ENCODE measurements at places on chromosomes 1 and 21. TPM values are rescaled to one million over a fixed set of nuclear protein-coding genes. Genes with fewer than 3 reads are reported as not detected.

GRCh38 chr1:222522105-222522915, 25.6 kb downstream of the HHIPL2 start:
- no peak for DNase-seq

DNA sequence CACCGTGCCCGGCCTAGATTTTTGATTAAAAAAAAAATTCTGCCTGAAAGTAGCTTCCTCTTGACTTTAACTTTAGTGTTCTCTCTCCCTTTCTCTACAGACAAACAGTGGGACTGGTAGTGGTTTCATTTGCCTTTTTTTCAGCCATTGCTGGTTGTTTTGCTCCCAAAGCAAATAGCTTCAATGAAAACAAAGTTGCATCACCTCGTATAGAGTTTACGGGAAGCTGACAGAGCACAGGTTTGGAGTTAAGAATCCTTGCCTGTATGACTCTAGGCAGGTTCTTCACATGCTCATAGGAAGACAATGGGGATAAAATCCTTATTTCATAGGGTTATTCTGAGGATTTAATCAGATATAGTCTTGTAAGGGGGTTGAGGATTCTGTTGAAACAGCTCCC, 21.6 kb downstream of the AADACL4 start:
- DNase-seq, result no peak

DNA sequence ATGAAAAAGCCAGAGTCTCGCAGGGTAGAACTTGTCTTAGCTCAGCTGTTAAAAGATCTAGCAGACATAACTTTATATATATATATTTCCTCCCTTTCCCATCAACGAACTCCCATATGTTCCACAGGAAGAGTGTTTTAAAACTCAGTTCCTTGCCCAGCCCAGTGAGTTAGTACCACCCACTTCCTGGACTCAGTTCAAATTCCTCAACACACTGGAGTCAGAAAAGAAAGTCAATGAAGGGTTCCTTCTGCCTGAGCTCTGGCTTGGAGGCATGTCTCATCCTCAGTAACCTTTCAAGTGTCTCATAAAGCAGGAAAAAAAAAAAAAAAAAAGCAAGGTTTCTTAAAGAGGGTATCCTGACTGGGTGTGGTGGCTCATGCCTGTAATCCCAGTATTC, 15.6 kb downstream of the TPM3 start:
- no peak for DNase-seq

- no peak for DNase-seq
Observed at GRCh38 chr1:26164861-26165842, 3.6 kb downstream of the C1orf232 start.

DNA sequence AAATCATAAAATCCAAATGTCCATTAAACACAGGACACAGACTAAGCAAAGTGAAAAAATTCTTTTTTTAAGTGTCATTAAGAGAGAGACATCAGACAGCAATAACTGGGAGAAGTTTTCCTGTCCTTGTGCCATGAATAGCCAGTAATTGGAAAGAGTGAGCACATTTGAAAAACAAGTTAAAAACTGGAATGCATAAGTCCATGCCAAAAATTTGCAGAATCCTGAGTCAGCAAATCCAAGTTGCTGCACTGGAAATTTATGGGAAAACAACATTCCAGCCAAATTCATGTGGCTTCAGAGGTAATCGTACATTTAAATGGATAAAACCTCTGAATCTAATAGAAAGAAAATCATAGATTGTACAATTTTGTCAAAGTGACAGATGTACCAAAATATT, 291.4 kb downstream of the LRRC40 start:
- no peak for DNase-seq

DNA sequence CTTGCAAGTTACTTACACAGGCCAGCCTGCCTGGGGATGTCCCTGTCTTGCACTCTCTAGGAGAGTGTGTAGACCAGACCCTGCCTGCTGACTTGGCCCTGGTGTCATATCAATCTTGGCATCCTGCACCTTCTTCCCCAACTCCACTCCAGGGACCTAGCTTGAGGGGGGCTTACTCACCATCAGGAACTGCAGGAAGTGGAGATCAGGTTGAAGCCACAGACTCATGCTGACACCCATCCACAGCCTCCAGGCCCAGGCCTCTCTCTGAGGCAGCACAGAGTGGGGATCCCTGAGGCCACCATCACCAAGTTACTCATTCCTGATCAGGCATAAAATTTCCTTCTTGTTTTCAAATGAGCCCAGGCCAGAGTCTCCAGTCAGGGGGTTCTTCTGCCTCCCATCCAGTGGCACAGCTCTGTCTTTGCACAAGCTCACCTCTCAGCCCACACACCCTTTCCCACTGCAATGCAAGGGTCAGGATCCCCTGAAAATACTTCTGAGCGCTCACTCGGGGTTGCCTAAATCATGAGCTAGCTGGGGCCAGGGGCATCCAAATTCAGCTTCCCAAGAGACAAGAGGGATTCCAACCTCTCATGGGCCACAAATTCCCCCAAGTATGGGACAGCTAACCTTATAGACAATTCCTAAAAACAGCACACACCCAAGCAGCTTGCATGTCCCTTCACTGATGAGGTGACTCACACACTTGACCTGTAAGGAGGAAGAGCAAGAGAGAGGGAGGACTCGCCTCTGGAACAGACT, 33.5 kb downstream of the CSMD2 start:
- no peak for DNase-seq

GRCh38 chr1:153945131-153945794, 1.3 kb downstream of the DENND4B start:
- peak; percentile 89 for DNase-seq

GRCh38 chr1:90340606-90341005, 345.7 kb downstream of the ZNF326 start:
- DNase-seq, result peak; percentile 11

DNA sequence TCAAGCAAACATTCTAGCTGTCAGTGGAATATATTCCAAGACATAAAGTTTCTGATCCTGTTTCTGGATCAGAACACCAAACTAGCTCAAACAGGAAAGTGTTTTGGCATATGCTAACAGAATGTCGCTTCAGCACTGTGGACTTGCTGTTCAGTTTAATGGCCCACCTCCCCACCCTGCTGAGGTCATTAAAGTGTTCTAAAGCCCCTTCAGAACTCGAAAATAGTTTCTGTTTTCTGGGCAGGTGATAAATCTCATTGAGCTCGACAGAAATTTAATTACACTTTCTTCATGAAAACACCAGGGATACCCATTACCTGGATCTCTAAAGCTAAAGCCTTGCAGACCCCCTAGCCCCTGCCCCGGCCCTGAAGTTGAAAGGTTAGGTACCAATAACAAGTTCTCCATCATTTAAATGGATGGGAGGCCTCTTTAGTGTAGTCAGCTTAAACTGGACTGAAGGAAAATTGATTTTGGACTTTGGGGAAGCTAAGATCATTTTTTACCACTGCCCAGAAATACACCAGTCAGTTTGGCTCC, 3.9 kb upstream of the C1orf105 start:
- DNase-seq, result no peak

DNA sequence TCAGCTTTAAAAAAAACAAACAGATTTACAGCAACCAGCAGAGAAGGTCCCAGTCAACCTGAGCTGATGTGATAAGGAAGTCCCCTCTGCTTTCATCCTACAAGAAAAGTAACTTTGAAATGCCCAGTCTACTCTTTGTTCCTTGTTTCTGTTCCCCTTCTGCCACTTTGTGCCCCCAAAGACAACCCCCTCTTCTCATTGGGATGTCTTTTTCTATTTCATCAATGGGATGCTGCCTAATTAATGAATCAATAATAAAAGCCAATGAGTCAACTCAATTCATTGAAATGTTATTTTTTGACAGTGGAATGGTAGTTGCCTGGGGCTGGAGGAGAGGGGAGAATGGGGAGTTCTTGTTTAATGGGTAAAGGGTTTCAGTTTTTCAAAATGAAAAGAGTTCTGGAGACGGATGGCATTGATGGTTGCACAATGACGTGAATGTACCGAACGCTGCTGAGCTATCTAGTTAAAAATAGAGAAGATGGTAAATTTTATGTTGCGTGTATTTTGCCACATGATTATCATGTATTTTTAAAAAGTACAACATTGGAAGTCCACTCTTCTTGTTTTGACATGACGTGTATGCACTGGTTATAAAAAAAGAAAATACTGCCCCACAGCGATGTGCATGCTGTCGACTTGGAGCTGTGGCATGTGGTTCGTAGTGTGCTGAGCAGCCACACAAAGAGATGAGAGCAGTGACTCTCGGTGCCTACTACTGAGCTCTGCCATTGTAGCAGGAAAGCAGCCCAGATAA, 22.4 kb upstream of the PADI2 start:
- no peak for DNase-seq

DNA sequence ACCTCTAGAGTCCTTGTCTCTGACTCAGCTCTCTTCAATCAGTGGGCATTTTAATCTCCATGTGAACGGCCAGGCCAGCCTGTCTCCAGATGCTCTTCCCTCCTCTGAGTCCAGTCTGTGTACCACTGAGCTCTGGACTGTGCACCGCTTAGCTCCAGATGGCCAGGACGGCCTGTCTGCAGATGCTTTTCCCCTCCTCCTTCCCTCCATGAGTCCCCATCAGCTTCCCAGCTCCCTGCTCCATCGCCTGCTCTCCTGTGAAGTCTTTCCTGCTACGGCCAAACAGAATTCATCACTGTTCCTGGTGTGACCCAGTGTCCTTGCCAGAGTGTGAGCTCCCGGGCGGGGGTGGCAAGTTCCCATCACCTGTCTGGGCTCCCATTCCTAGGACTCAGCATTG, 42.0 kb downstream of the STUM start:
- DNase-seq, result no peak

- no peak for DNase-seq
Observed at GRCh38 chr1:204980840-204981405, 62.1 kb upstream of the CNTN2 start.

- no peak for DNase-seq
Observed at GRCh38 chr1:3423245-3423829, 31.1 kb upstream of the ARHGEF16 start.

GRCh38 chr1:4974981-4975685, 320.7 kb downstream of the AJAP1 start:
- DNase-seq, result no peak

GRCh38 chr1:15508700-15509487, 15.1 kb downstream of the CASP9 start:
- no peak for DNase-seq

The PPM1J gene
- 0.26 TPM for total RNA-seq

All from natural killer cell (primary cell).